ENCODE measurements at places on chromosomes 4 and X. TPM values are rescaled to one million over a fixed set of nuclear protein-coding genes. Genes with fewer than 3 reads are reported as not detected.

Gene MAGEC2
- not detected for total RNA-seq

Gene CT45A3
- total RNA-seq = not detected

Gene STBD1
- total RNA-seq = 10.6 TPM

Gene NKRF
- total RNA-seq = 3.1 TPM

Gene GPM6B
- total RNA-seq = not detected

Gene REELD1
- 0.05 TPM for total RNA-seq

Gene HSFX2
- not detected for total RNA-seq

Gene MAP9
- 3.1 TPM for total RNA-seq

DNA sequence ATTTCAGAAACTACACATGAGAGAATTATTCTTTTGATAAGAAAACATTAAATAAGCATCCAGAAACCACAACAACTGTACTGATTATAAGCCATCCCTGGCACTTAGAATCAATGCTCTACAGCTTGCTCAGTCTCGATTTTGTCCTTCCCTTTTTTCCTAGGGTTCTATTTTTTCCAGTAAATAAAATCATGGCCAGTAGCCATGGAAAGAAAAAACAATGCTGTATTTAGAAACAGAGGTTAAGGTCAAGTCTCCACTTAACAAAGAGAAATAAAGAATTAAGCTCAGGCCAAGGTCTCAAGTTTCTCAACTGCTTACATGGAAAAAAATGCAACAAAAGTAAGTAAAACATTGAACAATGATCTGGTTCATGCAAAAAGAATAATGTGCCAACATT lies 38.7 kb upstream of the GRID2 start:
- no peak for DNase-seq

DNA sequence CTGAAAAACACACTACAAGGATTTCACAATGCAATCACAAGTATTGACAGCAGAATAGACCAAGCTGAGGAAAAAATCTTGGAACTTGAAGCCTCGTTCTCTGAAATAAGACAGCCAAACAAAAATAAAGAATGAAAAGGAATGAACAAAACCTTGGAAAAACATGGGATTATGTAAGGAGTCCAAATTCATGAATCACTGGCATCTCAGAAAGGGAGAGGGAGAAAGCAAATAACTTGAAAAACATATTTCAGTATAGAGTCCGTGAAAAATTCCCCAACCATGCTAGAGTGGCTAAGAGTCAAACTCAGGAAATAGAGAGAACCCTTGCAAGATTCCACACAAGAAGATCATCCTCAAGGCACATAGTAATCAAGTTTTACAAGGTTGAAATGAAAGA lies 178.5 kb upstream of the CTSO start:
- DNase-seq = no peak

- no peak for DNase-seq
These were observed 34.7 kb downstream of the CDX4 start for GRCh38 chrX:73481521-73481920.

- no peak for DNase-seq
These were observed 4.6 kb downstream of the GRIA2 start for GRCh38 chr4:157225096-157225495.

DNA sequence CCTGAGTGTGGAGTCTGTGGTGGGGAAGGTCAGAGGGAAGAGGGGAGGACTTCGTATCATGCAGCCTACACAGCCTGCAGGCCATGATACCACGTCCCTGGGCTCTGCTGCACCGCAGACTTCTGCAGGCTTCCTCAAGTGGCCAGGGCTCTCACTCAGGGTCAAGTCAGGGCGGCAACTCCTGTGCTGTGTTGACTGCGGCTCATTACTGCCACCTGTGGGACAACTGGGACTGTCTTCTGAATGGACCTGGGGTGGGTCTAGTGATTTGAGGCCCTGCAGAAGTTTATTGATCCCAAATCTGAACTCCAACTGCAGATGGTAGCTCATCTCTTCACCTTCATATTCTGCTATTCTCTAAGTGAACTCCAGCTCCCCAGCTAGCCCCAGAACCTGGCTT lies 167.1 kb downstream of the NSUN7 start:
- DNase-seq = no peak

DNA sequence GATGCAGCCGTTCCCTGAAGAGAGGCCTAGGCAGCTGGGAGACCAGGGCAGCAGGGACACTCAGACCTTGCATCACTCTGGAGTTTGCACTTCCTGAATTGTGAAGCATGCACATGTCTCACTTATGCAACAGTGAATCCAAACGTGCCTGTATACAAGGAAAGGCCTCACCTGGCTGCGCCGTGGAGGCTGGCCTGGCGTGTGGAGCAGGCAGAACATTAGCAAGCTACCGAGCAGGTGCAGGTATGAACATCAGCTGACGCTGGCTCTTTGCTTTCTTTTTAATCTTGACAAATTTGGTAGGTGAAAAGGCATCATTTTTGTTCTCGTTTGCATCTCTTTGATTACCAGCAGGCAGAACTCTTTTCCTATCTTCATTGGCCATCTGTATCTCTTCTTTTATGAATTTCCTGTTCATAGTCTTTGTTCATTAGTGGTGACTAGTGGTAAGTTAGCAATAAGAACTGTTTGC lies 37.1 kb upstream of the IRAK1 start:
- DNase-seq = no peak

DNA sequence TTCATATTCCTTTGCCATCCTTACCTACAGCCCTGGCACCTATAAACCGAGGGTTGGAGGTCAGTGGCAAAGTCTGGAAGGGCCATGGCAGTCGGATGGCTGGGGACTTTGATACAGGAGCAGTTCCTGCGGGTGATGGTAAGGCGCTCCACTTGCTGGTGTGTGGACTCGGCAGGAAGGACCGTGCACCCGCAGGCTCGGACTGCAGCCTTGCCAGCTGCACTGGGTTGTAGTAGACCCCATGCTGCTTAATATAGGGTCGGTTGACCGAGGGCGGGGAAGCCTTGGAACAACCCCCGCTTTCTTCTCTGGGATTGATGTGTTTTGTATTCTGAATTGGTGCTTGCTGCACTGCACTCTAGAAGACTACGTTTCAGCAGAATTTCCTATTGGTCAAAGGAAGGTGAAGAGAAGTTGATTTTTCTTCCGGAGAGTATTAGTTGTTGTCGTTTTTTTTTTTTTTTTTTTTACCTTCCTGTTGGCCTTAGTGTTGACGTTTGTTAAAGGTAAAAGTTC lies 638 bp downstream of the BLTP1 start:
- DNase-seq = no peak

DNA sequence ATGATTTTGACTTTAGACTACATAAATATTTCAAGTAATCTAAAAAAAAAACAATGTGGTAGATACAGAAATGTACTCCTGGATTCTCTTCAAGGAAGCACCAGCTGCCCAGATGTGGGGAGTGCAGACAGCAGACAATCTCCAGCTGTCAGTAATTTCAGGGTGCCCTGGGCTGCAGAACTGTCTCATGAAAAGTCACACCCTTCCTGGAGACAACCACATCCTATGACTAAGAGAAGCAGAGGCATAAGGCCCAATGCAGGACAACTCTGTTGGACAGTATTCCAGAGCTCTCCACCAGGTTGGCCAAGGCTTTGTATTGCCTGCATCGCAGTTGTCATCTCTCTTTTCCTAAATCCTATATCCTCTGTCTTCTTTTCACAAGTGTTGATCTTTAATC lies 34.4 kb upstream of the BLTP1 start:
- no peak for DNase-seq

- no peak for DNase-seq
These were observed 36.3 kb downstream of the PIGG start for GRCh38 chr4:535181-535923.

- no peak for DNase-seq
These were observed 92.2 kb downstream of the SLC2A9 start for GRCh38 chr4:9929111-9929510.

- peak; percentile 79 for DNase-seq
These were observed 37.9 kb upstream of the TRPC3 start for GRCh38 chr4:121989715-121990114.

GRCh38 chrX:154458116-154458953 lies at the start of gene PLXNA3:
Gene PLXNA3, plus strand, starts transcription at chrX:154458281. Its CDS starts 1,903 bp downstream, at chrX:154460184.
- no peak for DNase-seq

GRCh38 chrX:45710081-45710801 lies 509.6 kb upstream of the DIPK2B start:
- DNase-seq = peak; percentile 63

DNA sequence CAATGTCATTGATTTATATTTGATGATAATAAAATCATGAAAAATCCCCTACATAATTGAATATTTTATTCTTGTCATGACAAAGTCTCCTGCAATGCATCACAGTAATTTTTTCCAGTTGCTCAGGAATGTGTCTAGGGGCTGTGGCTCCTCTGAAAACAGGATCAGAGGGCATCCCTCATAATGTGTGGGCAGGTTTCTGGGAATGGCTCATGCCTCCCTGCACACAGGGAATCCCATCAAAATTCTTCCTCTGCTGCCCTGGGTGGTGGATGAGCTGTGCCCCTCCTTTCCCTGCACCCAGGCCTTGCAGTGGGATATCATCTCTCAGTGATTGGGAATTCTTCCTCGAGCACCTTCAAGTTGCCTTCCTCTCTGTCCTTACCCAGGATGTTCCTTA lies 20.4 kb upstream of the PUDP start:
- DNase-seq = no peak

DNA sequence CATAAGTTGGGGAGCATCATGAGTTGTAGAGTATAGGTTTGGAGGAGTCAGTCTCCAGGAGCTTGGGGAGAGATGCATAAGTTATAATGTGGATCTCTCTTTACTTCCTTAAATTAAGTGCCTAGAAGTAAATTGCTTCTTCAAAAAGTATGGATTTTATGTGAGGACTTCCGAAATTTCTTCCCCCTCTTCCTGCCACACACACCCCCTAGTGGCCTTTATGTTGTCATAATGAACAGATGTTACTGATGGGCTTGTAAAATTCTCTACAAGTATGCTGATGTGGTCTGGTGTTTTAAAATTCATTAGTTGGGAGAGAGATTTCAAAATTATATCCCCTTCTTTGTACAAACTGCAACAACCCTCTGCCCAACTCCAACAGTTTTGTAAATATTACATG lies 2.3 kb upstream of the METTL14 start:
- no peak for DNase-seq

DNA sequence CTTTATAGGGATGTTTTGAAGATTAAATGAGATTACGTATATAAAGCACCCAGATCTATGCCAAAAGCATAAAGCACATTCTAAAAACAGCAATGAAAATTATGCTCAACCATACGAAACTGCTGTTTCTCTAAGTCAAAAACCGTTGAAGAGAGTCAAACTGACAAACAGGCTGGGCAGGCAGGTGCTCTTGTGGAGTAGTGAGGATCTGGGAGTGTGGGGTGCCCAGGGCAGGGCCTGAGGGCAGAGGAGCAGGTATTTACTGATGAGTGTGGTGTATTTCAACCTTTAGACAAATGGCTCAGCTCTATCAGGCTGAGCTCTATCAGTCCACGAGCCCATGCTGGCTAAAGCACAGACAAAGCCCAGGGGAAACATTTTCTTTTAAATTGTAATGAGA lies 40.4 kb downstream of the RELL1 start:
- DNase-seq = no peak

DNA sequence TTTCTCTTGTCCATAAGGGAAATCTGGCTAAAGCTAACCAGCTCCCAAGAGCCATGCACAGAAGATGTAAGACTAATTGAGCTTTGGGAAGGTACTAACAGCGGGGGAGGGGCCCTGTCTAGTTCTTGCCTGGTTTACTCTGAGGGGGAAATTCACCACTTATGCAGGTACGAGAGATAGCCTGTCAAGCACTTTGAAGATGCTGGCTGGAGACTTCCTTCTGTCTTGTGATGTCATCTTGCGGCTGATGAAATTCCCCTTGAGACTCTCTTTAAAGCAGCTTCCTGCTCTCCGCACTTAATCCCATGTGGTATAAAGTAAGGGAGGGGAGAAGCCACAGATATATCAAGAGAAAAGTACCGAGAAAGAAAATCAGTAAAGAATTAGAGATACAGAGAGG lies 345.3 kb downstream of the MAPK10 start:
- DNase-seq = no peak

DNA sequence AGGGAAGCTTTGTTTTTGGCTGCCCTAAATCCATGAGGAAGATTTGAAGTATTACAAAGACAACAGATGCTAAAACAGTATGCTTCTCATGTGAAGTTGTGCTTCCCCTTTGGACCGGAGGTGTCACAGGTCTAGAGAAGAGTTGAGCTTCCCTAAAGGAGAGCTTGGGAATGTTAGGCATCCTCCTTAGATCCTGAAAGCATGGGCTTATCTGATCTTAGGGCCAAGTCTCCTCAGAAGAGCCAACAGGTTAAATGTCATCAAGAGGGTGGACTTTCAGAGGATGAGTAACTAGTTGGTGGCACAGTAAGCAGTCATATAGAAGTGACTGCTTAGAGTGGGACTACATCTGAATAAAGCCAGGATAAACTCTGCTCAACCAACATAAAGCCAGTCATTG lies 205.4 kb downstream of the RPA4 start:
- no peak for DNase-seq

- DNase-seq = no peak
These were observed 7.0 kb downstream of the CD38 start for GRCh38 chr4:15784959-15785634.

GRCh38 chr4:55125763-55126541 lies 557 bp upstream of the KDR start:
- DNase-seq = no peak

DNA sequence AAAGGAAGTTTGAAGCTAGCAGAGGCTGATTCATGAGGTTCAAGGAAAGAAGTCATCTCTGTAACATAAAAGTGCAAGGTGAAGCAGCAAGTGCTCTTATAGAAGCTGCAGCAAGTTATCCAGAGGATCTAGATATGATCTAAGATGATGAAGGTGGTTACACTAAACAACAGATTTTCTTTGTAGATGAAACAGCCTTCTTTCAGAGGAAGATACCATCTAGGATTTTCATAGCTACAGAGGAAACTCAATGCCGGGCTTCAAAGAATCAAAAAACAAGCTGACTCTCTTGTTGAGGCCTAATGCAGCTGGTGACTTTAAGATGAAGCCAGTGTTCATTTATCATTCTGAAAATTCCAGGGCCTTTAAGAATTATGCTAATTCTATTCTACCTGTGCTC lies 28.8 kb downstream of the NR0B1 start:
- DNase-seq = no peak

GRCh38 chr4:56052481-56052880 lies 103.7 kb downstream of the CEP135 start:
- no peak for DNase-seq

DNA sequence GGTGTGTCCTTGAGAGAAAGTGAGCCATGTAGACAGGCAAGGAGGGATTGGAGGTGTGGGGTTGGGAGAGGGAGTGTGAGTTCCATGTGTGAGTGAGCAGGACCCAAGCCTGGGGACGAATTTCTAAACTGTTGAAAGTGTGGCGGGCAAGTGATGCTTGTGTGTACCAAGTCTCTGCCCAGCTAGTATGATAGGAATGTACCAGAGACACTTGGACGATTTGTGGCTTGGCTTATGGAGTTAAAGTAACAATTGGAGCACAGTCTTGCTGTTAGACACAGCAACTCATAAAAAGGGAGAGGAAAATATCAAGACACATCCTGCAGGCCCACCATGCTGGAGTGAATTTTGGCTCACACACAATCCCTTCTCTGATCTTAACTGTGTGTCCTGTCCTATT lies 8.5 kb downstream of the PTTG2 start:
- no peak for DNase-seq

DNA sequence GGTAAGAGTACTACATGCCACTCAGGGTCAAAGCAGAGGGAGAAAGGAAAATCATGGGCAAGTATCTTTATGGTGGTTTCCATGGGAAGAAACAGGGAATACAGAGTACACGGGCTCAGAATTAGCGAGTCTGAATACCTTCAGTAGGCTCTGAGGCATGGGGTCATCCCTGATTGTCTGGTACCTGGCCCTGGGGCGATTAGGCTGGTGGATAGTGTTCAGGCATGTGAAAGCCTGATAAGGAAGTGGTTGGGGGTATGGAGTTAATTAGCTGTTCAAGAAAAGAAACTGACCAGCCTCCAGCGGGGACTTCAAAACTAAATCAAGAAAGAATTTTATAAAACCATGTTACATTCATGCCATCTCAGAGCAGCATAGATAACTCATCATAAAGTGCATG lies 518.8 kb downstream of the RAB28 start:
- DNase-seq = no peak
